ENCODE measurements at places on chromosomes 12 and 14.

- no peak for DNase-seq
Measured at GRCh38 chr12:120797677-120798642, 72.3 kb downstream of the ACADS start.

DNA sequence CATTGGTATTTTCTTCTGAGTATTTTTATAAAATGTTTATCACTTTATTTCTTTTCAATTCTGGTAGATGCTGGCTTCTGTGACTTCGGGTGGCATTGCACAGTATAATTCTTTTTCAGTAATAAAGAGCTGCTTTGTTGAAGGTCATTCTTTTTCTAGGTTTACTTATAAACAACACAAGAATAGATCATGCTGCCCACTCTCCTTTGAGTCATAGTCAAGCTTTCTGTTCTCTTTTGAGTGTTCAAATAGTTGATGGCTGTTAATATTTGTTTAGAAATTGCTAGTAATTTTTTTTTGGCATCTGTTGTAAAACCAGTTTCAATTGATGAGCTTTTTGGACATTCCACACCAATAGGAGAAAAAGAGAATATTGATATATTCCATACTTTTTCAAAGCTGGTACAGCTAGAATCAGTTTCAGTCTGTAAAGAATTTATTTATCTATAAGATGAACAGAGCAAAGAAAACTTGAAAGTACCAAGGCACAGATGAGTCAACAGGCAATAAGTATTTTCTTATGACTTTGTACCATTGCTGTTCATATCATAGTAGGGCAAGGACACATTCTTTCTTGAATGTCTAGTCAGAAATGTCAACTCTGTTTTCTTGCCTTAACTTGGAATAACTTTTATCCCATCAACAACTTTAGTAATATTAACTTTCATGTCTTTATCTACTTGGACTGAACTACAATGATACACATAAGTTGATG, 513.0 kb upstream of the SEL1L start:
- no peak for DNase-seq

- DNase-seq, result no peak
Measured at GRCh38 chr12:946631-947030, 2.9 kb downstream of the RAD52 start.

DNA sequence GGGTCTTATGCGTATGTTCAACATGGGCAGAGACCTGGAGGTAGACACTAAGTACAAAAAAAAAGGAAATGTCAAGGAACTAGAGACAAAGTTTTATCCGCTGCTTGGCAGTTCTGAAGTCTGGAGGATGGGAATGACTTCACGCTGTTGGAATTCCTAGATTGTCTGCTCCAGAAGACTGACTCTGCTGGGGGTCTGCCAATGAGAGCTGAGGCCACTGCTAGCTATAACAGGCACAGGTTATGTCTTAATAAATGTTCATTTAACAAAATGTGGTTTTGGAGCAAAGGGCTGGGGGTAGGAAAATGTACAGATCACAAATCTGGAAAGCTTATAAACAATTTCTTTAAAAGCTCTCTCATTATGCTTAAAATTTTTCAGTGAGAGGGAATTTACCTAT, 5.9 kb downstream of the RNASE8 start:
- DNase-seq, result no peak

DNA sequence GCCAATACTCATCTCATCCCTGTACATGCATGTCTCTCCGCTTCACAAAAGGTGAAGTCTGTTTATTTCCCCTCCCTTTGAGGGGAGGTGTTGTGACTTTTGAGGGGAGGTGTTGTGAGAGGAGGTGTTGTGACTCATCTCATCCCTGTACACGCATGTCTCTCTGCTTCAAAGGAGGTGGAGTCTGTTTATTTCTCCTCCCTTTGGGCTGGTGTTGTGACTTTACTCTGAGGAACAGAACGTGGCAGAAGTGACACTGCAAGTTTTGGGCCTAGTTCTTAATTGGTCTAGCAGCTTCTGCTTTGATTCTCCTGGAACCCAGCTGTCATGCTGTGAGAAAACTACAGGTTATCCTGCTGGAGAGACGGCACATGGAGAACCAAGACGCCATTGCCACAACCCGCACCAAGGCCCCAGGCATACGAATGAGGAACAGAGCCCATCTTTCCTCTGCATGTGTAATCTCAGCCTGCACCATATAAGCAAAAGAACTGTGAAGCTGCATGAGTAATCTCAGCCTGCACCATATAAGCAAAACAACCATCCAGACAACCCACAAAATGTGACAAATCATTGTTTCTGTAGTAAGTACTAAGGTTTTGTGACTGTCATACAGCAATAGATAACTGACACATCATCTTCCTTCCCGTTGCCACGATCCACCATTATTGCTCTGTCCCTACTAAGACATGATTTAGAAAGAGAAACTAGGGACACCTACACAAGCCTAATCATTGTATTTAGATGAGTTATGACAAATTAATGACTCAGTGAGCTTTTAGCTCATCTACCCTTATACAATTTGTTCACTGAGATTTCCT, 30.0 kb downstream of the GALNT4 start:
- DNase-seq, result peak; percentile 50

GRCh38 chr12:121678716-121679300, 9.4 kb upstream of the MORN3 start:
- DNase-seq, result no peak

DNA sequence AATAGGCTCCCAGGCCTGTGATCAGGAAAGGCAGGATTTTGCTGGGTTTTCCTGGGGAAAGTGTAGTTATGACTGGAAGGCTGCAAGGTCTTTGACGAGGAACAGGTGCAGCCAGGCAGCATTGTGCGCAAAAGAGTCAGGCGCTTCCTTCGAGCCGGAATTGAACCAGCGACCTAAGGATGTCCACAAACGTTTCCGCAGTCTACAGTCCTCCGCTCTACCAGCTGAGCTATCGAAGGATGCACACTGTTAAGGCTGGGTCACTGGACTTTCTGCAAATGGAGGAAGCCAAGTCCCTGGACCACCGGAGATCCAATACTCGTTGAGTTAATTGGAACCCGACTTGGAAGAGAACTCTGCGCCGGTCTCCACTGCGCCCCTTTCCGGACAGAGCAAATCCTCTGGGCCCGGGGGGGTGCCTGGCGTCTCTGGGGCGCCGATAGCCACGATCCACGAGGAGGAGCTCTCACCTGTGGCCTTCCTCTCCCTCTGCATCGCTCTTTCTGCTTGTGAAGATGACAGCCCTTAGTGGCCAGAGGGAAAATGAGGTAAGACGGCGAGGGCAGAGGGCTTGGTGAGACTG, 18.4 kb upstream of the OR6S1 start:
- DNase-seq, result no peak

DNA sequence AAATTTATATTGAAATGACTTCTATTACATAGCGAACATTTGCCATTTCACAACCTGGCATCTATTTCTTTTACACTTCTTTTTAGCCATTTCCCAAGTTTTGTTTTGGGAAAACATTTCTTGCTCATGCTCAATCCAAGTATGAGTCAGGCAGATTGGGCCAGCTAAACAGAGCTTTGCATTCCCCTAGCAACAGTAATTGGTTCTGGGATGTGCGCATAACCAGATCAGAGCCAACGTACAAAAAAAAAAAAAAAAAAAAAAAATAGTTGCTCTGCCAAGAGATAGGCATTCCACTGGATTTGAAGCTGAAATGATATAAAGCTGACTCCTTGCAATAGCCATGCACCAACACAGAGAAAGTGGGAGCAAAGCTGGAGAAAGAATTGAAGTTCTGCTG, 37.5 kb downstream of the PLCZ1 start:
- DNase-seq, result no peak

GRCh38 chr12:130770413-130771028, 54.4 kb upstream of the RIMBP2 start:
- DNase-seq, result no peak

GRCh38 chr12:33180918-33181317, 258.7 kb downstream of the SYT10 start:
- DNase-seq, result no peak

DNA sequence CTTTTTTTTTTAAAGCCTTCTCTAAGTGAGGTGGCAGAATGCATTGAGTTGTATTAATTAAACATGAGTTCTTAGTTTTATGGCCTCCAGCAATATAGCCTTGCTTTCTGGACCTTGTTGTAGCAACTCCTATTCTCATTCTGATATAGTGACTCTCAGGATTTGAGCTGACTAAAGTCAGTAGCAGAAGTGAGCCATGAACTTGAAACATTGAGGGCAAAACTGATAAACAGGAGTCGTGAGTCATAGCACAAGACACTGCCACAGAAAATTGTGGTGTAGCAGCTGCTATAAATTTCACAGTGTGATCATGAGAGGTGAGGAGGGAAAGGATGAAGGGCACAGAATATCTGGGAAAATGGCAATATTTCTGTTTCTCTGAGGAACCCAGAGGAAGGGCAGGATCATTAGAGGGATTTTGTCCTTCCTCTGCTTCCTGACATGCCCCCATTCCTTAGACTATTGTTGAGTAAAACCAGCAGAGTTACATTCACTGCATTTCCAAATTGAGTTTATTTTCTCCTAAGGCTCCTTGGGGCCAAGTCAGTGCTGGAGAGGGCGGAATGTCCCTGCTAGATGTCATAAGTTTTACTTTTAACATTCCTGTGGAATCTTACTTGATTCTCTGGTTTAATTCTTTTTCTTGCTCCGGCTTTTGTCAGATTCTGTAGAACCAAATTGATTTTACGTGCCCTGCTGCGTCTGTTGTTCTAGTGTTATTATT, 7.5 kb downstream of the KLRG1 start:
- DNase-seq, result no peak

GRCh38 chr12:4145990-4146859, 127.3 kb upstream of the CCND2 start:
- DNase-seq, result peak; percentile 51

DNA sequence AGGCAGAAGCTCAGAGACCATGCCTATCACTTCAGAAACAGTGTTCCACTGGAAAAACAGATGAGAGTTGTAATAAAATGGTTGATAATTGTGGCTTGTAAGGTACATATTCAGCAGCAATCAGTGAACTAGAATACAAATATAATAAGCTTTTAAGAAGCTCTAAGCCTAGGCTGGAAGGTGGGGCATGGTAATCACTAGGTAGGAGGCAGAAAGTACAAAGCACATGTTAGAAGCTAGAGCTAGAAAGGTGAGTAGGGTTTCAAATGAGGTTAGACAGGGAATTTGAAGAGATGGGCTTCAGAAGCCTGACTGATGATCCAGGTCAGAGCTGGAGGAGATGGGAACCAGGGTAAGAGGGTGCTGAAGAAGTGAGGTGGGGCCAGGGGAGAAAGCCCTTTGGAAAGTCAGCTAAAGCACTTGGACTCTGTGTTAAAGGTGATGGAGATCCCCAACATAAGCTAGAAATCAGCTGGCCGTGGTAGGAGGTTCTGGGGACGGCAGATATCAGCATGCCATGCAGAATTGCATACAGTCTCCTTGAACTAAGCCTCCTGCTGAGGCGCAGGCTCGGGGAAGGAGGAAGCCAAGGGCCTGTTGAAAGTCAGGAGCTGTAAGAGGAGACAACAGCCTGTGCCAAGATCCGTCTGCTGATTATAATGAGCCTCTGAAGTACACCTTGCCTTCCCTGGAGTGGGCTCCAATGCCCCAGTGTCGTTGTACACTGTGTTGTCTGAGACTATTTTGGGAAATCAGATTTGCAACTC, 659.4 kb downstream of the BCL11B start:
- no peak for DNase-seq

GRCh38 chr14:39267608-39268005, 33.9 kb downstream of the MIA2 start:
- no peak for DNase-seq

GRCh38 chr14:89910691-89911009, 43.9 kb downstream of the EFCAB11 start:
- DNase-seq, result no peak

DNA sequence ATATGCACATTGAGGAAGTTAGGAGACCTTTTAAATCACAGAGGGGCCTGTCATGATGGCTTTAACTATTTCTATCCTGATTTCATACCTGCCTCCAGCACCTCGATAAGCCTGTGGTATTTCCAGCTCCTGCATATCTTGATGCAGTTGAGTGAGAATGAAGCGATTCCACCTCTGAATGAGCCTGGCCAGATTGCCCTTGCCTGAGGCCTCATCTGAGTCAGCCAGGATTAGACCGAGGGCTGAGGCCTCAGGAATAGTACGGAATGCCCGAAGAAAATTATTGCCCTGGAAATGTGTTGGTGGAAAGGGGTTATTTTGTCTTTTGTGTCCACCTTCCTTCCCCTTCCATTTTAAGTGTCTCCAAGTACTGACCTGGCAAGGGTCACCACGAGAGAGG, 8.4 kb upstream of the CNPY2 start:
- no peak for DNase-seq

- DNase-seq, result no peak
Measured at GRCh38 chr12:19150273-19150900, 20.9 kb downstream of the PLEKHA5 start.

DNA sequence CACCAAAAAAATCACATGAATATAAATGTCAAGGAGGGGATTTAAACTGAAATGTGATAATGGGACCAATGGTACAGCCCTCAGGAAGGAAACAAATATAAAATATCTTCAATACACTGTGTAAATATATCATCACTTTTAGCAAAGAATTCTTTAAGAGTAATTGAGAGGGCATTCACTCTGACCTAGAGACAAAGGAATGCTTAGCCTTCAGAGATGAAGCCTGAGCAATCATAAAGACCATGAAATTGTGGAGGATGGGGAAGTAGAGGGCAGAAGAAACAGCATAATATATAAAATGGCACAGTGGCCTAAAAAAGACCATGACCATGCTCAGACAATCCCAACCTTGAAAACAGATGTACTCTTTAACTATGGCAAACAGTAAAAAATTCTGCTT, 20.4 kb downstream of the YAF2 start:
- no peak for DNase-seq

DNA sequence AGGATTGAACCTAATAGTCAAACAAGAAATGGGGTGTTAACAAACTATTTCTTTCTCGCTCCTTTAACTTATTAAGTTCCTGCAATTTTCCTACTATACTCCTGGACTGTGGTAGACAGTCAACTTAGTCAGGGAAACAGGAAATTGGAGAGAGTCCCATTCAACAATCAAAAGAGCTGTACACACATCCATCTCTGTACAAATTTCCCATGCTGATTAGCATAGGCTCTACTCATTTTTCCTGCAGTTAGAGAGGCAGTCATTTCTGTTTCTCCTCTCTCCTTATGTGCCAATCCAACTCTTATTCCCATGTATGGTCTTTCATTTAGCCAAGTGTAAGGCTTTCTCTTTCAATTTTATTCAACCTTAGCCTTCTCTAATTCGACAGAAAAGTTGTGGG, 1168.5 kb upstream of the FLRT2 start:
- no peak for DNase-seq

- no peak for DNase-seq
Measured at GRCh38 chr14:68522510-68523325, 270.1 kb downstream of the ZFP36L1 start.

GRCh38 chr14:24233538-24233866, 773 bp downstream of the GMPR2 start:
- DNase-seq, result no peak

- DNase-seq, result no peak
Measured at GRCh38 chr12:28941248-28941647, 207.8 kb upstream of the FAR2 start.

- DNase-seq, result no peak
Measured at GRCh38 chr14:76930549-76930948, 98.0 kb downstream of the IRF2BPL start.

GRCh38 chr14:91385697-91386096, 31.9 kb downstream of the CCDC88C start:
- DNase-seq, result no peak

- no peak for DNase-seq
Measured at GRCh38 chr12:111753144-111753881, 13.4 kb upstream of the ALDH2 start.

- no peak for DNase-seq
Measured at GRCh38 chr14:104953097-104953496, 25.1 kb downstream of the AHNAK2 start.

Measured in activated CD4-positive, CD25-positive, alpha-beta regulatory T cell treated with anti-CD3 and anti-CD28 coated beads, Interleukin-2, amount 50 U/mL, for 72 hours (primary cell).